ENCODE measurements at places on chromosomes 3 and 15.

- no peak for DNase-seq
Measured at GRCh38 chr3:196138482-196139254, 56.8 kb upstream of the TFRC start.

GRCh38 chr3:19476281-19476680 is 328.0 kb downstream of the KCNH8 start:
- no peak for DNase-seq

DNA sequence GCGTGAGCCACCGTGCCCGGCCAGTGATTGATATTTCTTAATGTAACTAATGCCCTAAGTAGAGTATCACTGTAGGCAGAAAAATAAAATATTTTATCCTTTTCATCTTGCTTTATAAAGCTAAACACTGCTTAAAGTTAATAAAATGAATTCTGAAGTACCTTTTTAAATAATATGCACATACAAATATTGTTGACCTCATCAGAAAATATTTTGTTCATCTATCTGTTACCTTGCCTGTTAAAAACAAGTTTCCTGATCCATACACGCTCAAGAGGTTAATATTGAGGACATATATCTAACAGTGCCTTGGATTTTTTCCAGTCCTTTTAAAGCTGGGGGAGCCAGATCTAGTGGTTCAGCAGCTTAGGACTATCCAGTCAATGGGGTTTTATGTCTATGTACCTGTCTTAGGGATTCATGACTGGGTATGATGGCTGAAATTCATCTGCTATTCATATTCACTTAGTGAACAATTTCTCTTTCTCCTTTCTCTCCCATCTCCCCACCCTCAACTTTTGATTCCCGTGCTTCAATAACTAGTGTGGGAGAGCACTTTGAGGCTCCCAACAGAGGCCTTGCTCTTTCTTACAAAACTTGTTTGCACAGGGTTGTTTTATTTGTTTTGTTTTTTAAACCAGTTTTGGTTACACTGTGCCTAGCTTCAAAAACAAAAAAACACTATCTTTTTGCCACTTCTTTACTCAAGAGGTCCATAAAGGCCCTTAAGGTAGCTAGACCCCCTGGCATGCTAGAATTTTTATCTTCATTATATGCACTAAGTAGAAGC is 7.0 kb downstream of the SLC25A36 start:
- no peak for DNase-seq

DNA sequence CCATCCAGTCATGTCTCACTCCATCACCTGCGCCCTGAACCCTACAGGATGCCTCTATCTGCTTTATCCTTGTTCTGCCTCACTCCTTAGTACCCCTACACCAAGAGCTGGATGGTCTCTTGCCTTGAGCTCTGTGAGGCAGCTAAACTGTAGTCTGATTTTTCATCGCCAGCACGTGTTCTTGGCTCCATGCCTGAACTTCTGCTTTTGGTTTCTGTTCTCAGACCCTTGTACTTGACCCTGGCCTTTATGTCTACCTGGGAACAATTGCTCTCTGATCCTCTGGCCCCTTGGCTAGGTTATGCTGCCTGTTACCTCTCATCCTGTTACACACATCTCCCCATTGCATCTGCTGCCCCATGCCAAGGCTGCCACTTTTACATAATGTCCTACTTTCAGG is 318.0 kb upstream of the LMCD1 start:
- no peak for DNase-seq

DNA sequence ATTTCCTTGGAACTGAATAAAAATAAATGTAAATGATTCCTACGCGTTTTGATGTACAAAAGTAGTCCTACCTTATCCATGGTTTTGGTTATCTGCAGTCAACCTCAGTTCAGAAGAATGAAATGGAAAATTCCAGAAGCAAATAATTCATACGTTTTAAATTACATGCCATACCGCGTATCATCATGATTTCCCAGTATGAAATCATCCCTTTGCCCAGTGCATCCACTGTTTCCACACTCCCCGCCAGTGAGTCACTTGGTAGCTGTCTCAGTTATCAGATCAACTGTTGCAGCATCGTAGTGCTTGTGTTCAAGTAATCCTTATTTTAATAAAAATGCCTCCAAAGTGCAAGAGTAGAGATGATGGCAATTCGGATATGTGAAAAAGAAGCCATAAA is 9.1 kb upstream of the MFSD1 start:
- DNase-seq, result no peak

DNA sequence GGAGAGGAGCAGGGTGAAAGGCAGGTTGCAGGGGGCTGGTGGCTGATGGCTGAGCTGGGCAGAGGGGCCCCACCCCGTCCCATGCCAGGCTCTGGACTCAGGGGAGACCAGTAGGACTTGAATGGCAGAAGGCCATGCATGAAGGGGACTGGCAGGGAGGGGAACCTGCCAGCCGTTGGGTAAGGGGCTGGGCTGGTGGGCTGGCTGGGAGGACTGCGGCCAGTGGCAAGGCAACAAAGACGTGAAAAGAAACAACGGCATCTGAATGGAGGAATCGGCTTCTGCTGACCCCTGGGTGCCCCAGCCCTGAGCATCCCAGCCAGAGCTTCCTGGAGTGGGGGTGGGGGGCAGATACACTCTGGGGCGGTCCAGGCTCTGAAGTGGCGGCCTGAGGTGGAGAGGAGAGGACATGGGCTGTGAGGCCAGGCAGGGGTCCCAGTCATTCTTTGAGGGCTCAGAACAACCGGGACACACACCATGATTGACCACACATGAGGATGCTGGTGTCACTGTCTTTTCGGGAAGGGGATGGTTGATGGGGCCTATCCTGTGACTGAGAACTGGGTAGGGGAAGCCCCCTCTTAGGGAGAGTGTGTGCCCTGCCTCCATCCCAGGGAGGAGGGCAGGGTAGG is 11.7 kb downstream of the GLYCTK start:
- no peak for DNase-seq

GRCh38 chr3:23492057-23492456 is 288.9 kb downstream of the UBE2E2 start:
- DNase-seq, result no peak

DNA sequence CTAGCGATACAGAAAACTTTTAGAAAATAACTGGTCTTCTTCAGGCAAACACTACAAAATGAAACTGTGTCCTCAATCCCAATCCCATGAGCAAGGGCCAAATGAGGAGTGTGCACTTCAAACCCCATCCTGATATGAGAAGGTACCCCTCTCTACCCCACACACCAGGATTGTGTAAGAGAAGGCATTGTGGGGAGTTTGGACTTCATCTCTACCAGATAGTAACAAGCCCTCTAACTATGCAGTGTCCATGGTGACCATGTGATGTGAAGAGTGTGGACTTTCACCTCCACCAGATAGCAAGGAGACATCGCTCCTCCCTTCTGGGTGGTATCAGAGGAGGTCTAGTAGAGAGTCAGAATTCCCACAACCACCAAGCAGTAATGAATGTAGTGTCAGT is 769.3 kb downstream of the MECOM start:
- DNase-seq, result no peak

DNA sequence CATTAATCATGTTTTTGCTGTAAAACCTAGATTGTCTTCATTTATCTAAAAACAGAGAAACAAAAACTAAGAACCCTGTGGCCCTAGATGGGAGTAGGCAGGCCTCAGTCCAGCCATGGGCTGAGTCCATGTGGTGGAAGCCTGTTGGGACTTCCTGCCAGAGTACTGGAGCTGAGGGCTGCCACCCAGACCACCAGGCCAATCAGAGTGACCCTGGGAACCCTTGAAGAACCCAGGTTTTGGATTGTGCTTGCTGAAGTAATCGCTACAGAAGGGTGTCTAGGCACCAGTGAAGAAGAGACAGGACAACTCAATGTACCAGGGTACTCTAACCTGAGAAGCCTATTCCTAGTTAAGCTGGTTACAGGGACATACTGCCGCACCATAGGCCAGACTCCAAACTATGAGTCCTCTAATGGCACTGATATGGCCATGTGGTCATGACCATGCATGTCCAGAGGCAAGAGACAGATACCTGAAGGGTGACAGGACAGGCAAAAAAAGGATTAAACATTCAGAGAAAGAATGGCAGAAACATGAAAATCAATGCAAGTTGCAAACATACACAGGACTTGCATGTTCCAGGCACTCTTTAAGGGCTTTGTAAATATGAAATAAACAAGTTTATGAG is 12.9 kb downstream of the CSRNP1 start:
- DNase-seq, result no peak

GRCh38 chr15:70376929-70377691 is 279.4 kb upstream of the TLE3 start:
- no peak for DNase-seq

- DNase-seq, result no peak
Measured at GRCh38 chr15:57554812-57555179, 36.9 kb upstream of the MYZAP start.

DNA sequence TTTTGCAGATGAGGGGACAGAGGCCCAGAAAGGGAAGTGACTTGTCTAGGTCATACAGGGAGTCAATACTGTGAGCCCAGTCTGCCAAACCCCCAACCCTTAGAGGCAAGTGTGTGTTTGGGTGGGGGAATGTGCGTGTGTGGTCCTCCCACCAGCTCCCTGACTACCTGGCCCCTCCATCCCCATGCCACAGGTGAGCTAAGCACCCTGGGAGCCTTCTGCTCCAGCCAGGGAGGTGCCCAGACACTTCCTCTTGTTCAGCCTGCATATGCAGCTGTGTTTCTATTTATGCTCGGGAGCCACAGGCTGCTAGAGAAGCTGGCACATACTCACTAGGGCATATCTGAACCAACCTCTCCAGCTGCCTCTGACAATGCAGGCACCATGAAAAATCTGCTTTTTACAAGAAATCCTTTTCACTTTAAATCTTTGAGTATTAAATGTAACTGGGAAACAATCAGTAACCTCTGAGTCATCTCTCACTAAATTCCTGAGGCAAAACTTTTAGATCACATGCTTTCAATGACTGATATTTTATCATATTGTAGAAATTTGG is 20.7 kb downstream of the TBC1D2B start:
- DNase-seq, result no peak

GRCh38 chr3:141659821-141660613 is 78.1 kb upstream of the RNF7 start:
- DNase-seq, result no peak

GRCh38 chr3:46947981-46948791 is 28.4 kb downstream of the CCDC12 start:
- no peak for DNase-seq

GRCh38 chr3:135106445-135106844 is 311.4 kb downstream of the EPHB1 start:
- no peak for DNase-seq

DNA sequence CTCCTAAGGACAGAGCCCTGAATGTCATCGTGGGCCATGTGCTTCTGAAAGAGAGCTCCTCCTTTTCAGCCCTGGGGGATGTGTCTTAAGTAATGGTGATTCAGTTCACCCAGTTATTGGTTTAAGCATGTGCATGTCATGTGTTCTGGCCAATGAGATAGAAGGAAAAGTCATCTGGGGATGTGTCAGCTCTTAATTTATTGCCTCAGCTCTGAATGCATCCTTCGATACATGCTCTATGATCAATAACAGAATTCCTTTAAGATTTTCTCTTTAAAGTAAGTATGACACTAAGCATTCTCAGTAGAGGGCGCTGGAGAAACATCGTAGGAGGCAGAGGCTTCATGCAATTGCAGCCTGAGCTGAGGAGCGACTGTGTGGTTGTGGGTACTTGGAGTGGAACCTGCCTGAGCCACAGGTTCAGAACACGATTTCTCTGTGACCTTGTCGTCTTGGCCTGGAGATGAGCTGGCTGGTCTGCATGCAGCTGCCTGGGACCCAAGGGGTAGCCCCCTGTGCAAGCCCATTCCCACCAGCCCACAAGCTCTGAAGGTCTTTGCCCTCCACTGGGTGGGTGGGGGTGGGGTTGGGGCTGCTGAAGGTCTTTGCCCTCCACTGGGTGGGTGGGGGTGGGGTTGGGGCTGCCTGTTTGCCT is 69.5 kb downstream of the C3orf38 start:
- peak; percentile 10 for DNase-seq

- DNase-seq, result no peak
Measured at GRCh38 chr3:94887065-94887464, 824.2 kb downstream of the NSUN3 start.

DNA sequence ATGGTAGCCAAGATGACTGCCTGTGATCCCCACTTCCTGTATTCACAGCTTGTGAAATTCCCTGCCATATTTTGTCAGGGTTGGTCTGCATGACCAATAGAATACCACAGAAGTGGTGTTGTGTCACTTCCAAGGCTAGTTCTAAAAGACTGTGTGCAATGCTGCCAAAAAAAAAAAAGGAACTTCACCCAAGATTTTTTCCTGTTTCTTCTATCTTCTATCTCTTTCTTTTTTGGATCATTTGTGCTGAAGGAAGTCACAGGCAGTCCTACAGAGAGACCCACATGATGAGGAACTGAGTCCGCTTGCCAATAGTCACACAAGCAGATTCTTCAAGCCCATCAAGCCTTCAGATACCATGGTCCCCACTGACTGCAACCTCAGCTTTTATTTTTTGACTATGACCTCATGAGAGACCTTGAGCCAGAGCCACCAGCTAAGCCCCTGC is 18.1 kb upstream of the RAF1 start:
- no peak for DNase-seq

DNA sequence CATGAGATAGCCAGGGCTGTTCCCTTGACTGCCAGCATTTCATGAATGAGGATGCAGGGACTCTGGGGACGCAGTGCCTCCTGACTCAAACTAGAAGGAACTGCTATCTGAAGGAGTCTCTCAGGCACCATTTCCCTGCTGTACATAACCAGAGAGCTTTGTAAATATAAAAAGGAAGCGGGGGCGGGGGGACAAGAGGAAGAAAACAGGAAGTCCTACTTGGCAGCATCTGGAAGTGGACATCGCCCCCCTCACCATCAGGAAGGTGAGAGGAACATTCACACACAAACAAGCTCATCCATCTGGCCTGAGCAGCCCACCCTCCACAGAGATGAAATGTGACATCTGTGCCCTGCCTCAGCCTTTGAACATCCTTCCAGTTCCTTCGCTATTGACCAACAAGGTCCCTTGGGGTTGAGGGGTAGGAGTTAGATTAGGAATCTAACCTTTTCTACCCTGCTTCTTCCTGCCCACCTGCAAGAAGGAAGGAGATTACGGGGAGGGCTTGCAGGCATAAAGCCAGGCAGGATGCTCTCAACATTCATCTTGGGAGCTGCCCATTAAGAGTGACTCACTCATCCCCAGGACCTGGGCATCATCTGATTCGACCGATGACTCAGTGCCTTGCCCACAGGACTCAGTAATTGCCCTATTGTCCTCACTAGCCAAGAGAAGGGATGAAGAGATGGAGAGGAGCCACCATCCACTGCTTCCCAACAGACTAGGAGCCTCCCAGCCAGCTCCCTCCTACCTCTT is 31.9 kb downstream of the SH3BP5 start:
- no peak for DNase-seq

- no peak for DNase-seq
Measured at GRCh38 chr3:96865605-96866004, 51.2 kb downstream of the EPHA6 start.

- no peak for DNase-seq
Measured at GRCh38 chr15:80783260-80783659, 4.1 kb downstream of the CEMIP start.

- DNase-seq, result no peak
Measured at GRCh38 chr3:49761661-49762060, 24.7 kb downstream of the IP6K1 start.
